ENCODE measurements at places on chromosomes 2 and 18. TPM values are rescaled to one million over a fixed set of nuclear protein-coding genes. Genes with fewer than 3 reads are reported as not detected.

- peak; percentile 71 for DNase-seq
Measured at GRCh38 chr2:10161961-10162441, 39.5 kb downstream of the RRM2 start.

The RGPD8 gene
- polyA plus RNA-seq = 1.0 TPM

GRCh38 chr2:130389783-130390182, 33.9 kb downstream of the PTPN18 start:
- DNase-seq = no peak

- peak; percentile 81 for DNase-seq
Measured at GRCh38 chr2:3628800-3629199, 29.2 kb upstream of the ALLC start.

GRCh38 chr2:234747833-234748559, 203.8 kb upstream of the SH3BP4 start:
- DNase-seq = no peak

DNA sequence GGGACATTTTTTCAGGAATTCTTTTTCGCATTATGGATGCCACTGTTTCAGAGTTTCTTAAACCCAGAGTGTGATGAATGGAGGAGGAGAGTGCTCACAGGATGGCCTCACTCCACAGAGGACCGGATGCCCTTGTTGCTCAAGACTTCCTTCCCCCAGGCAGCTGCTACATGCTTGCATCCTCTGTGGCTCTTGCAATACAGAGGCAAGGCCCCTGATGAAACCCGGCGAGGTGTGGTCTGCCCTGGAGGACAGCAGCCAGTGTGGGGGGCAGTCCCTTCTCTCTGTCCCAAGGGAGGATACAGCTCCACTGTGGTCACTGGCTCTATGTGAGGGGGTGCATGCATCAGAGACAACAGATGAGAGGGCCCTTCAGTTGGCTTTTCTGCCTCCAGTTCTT, 109.6 kb downstream of the SH3RF3 start:
- DNase-seq = no peak

DNA sequence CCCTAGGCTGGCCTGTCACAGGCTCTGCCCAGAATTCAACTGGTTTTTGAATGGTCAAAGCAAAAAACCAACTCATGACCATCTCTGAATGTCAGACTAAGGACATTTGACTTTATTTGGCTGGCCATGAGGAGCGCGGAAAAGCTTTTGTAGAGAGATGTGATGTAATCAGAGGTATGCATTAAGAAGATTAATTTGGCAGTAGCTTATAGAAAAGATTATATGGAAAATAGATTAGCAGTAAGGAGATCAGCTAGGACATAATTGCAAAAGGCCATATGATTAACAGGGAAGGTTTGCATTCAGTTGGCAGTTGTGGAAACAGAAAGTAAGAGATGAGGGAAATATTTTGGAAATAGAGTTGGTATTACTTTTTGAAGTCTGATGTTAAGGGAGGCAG, 12.3 kb upstream of the TTR start:
- DNase-seq = no peak

The PELI1 gene
- 8.3 TPM for polyA plus RNA-seq

GRCh38 chr18:75168619-75169018, 40.3 kb downstream of the PTGR3 start:
- peak; percentile 59 for DNase-seq

DNA sequence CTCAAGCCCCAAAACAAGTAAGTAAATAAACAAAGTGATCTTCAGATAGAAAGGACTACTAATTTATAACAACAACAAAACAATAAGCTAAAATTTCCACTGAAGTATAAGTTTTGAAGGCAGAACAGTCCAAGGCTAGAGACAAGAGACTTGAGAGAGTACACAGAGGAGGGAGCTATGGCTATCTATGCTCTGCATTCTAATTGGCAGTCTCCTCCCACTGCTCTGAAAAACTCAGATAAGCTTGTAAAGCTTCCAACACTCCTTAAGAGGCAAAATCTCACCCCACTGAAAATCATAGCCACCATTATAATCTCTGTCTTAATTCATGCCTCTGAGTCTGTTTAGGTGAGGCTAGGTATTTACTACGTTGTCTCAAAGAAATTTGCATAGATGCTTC, 714.6 kb upstream of the LRATD1 start:
- DNase-seq = no peak

The MC5R gene
- polyA plus RNA-seq = not detected

GRCh38 chr18:35983818-35984217, 11.3 kb downstream of the RMP24 start:
- no peak for DNase-seq

The SOS1 gene
- 13.0 TPM for polyA plus RNA-seq

DNA sequence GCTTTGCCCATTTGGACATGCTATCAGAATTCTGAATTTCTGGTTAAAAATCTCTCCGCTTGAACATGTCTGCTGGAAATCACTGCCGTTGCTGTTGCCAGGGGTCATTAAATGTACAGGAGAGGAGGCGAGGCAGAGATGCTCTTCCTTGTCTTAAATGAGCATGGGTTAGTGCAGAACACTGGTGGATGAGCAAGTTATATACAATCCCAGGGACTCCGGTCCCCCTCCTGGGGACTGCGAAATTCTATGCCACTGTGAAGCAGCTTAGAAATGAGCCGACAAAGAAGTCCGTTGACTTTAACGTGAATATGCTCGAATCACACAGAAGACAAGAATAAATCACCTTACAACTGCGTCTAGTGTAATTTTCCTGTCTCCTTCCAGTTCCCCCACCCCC, 95.1 kb upstream of the KLHL14 start:
- peak; percentile 42 for DNase-seq

- DNase-seq = no peak
Measured at GRCh38 chr2:218047536-218048225, 21.4 kb upstream of the RUFY4 start.

- DNase-seq = no peak
Measured at GRCh38 chr2:83071352-83071751, 1387.7 kb downstream of the SUCLG1 start.

- no peak for DNase-seq
Measured at GRCh38 chr2:163122257-163122656, 283.7 kb upstream of the KCNH7 start.

DNA sequence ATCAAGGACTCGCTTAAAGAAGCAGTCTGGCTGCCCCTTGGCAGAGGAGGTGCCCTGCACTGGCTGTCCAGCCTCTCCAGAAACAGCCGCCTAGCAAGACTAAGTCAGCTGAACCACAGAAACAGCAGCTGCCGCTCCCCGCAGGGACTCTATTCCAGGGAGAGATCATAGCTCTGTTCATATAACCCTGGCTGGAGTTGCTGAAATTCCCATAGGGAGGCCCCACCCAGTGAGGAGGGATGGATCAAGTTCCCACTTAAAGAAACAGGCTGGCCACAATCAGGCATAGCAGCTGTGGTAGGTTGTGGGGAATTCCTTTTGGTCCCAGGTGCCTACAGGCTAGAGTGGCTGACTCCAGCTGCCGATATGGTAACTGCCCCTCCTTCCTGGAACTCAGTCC, 74.2 kb upstream of the MC4R start:
- DNase-seq = no peak

The EPG5 gene
- polyA plus RNA-seq = 7.8 TPM

The LCT gene
- polyA plus RNA-seq = not detected

DNA sequence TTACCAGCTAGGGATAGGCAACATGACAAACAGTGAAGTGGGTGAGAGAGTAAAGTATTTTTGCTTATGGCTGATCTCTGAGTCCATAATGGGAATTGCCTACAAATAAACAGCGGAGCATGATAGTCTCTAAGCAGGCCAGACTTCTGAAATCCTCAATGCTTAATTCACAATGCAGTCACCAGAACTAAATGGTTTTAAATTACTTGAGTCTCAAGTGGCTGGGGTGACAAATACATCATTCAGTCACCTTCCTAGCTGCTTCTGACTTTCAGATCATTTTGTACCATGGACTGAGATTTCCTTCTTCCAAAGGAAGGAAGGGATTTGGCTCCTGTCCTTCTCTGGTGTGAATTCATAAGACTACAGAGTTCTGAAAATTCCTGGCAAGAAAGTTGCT, 82.8 kb upstream of the RMP24 start:
- DNase-seq = no peak
